ENCODE measurements at places on chromosomes 2 and 18. TPM values are rescaled to one million over a fixed set of nuclear protein-coding genes. Genes with fewer than 3 reads are reported as not detected.

TUBB6 gene
- total RNA-seq, result 94.6 TPM

GRCh38 chr2:231525248-231526163 is 4.7 kb downstream of the NMUR1 start:
- DNase-seq, result no peak

CD8B2 gene
- total RNA-seq, result not detected

GRCh38 chr18:28875059-28875458 is 698.1 kb upstream of the CDH2 start:
- DNase-seq, result no peak

DNA sequence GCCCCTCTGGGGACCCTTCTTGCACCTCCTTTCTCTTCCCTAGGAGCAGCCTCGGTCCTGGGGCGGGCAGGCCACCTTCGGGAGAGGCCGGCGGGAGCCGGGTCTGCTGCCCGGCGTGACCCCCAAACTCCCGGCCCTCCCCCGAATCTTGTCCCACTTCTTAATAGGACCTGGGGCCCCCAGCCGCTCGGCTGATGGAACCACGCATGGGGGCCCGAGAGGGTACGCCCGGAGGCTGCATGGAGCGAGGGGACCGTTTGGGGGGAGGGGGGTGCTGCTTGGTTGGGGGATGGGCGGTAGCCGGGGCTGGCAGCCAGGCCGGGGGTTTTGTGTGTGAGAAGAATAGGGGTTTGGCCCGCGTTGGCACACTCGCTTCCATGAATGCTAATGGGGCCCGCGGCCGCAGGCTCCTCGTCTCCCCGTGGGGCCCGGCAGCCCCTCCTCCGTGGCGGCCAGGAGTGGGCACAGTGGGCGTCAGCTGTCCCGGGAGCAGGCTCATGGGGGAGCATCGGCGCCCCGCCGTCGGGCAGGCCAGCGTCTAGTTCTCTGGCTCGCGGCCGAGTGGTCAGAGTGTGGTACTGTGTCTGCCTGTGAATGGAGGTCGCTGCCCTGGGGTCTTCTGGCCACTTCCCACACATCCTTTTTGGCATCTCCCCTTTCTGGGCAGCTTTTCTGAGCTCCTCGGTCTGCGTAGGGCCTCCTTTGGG is 1.0 kb downstream of the GAREM2 start:
- DNase-seq, result no peak

DNA sequence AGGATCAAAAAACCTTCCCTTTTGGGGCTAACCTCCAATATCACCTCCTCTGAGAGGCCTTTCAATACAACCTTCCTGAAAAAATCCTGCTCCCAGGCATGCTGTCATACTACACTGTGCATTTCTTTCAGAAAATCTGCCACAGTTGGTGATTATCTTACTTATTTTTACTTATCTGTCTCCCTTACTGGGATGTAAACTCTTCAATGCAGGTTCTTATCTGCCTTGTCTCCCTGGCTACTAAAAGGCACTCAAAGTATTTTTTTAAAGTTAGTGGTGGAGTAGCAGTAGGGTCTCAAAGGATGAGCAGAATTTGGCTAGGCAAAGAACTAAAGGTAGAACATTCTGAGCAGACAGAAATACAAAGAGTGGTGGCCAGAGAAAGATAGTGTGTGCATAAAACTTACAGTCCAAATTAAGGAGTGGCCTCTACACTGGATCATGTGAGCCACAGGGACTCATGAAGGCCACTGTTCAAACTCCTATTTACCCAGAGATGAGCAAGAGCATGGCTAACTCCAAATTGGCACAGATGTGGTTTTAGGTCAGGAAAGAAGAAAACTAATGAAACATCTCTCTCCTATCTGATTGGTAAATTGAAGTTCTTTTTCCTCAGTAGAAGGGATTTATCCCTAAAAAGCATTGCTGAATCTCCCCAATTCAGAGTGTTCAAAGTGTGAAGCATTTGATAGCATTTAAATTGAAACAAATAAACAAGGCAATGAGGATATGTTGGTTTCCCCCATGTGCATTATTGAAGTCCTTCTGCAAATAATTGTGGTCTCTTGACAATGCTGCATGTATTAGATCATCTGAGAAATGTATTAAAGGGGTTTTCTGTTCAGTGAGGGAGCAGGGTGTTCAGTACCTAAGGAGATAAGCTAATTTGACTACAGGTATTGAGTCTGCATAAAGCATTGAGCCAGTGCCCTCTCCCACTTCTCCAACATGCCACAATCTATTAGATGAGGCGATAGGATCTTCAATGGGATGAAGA is 285.5 kb downstream of the MREG start:
- DNase-seq, result no peak

DCDC2C gene
- not detected for total RNA-seq

CD226 gene
- total RNA-seq, result 0.94 TPM

GRCh38 chr2:108243566-108243965 is 3.8 kb downstream of the SULT1C3 start:
- DNase-seq, result no peak

DNA sequence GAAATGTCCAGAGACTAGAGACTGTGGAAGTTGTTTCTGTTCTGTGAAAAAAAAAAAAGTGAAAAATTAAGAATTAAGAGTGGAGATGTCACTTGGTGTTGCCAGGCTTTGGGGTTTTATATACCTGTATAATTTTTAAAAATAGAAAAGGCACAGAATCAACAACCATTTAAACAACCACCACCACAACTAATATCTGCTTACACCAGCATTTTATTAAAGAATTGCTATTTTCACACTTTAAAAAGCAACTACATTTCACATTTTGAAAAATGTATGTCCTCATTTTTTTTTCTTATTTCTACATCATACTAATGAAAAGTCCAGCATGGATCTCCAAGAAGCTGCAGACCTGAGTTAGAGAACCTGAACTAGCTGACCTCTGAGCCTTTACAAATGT is 167.5 kb upstream of the DTNA start:
- DNase-seq, result no peak

- DNase-seq, result no peak
Observed at GRCh38 chr2:22491442-22491841, 893.5 kb upstream of the KLHL29 start.

DNA sequence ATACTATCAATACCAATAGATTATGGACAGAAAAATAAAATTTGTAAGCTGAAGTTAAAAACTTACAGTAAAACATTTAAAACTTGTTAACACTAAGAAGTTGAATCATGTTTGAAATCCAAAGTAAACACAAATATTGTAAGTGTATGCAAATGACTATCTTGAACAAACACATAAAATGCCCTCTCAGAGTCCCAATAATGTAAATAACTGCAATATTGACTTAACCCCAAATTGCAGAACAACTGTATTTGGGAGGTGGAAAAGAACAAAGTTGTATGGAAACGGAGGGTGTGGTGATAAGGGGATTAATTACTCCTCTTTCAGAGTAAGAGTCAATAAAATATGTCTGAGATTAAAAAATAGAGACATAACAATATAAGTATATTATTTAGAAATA is 140.0 kb upstream of the NOL4 start:
- DNase-seq, result no peak

- no peak for DNase-seq
Observed at GRCh38 chr2:7031547-7032245, 114.5 kb downstream of the RNF144A start.

DNA sequence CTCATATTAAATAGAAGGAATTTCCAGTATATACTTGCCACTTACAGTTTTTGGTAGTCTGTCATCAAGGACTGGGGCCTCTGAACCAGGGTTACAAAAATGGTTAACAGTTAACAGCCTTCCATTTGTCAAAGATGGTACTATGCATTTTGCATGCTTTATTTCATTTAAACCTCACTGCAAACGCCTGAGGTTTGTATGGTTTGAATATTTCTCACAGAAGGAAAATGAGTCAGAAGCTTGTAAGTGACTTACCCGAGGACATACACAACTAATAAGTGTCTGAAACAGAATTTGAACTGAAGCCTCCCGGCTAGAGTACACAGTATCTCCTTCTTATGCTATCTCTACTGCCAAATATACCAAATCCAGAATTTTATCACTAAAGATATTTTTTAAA is 1593.5 kb upstream of the ACVR2A start:
- no peak for DNase-seq

DNA sequence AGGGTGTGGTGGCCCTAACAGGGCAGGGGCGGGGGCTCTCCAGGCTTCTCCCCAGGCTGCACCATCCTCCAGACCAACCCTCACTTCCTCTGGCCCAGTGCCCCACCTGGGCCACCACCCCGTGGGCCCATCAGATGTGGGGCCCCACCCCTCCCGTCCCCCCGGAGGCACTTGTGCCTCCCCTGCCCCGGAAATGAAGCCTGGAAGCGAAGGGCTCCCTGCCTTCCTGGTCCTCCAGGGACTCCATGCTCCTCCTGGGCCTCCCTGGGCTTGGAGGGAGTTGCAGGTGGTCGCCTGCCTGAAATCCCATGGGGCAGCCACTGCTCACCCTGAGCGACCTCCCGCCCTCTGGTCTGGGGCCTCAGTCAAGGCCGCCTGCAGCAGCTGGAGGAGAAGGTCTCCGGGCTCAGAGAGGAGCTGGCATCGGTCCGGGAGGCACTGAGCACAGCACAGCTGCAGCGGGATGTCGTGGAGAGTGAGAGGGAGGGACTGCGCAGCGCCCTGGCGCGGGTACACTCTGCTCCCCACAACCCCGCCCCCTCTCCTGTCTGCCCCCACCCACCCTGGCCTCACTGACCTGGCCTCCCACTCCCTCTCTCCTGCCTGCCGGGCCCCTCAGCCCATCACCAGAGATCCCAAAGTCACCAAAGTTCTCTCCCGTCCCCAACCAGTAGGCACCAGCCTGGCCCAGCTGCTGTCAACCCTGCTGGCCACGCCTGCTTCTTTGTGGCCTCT is 28.0 kb downstream of the CROCC2 start:
- peak; percentile 53 for DNase-seq

- DNase-seq, result no peak
Observed at GRCh38 chr2:180184506-180184905, 177.4 kb upstream of the CWC22 start.

DNA sequence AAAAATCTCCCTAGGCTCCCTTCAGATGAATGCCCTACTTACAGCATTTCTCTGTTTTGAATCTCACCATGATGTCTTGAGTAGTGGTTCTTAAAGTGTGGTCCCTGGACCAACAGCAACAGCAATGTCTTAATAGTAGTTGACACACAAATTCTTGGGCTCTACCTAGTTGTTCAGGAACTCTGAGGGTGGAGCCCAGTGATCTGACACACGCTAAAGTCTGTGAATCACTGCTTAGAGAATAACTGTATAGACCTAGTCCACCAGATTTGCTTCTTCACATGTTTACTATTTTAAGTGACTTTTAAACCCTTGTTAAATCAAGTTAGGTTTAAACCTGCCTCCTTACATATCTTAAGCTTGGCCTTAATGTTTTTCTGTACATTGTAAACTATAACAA is 47.6 kb upstream of the ARHGAP15 start:
- no peak for DNase-seq

DNA sequence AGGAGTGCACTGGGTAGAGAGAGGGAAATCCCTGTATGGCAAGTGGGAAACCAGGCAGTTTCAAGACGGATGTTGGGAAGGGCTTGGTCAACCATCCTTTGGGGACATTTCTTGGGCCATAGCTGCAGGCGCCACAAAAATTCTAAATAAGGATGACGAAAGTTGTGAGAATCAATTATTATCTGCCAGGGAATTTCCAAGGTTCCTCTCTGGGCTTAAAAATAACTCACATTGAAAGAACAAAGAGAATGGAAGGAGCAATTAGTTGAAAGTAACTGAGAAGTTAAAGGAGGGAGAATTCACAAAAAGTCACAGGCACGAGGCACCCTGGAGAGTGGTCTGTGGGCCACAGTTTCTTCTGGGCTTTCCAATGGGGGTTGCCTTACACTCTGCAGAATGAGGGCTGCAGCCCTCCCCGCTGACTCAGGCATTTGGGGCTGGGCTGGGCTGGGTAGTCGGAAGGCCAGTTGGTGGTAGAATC is 195.7 kb downstream of the SMAD7 start:
- peak; percentile 8 for DNase-seq

COL6A3 gene
- 64.9 TPM for total RNA-seq

IL36RN gene
- not detected for total RNA-seq

DNA sequence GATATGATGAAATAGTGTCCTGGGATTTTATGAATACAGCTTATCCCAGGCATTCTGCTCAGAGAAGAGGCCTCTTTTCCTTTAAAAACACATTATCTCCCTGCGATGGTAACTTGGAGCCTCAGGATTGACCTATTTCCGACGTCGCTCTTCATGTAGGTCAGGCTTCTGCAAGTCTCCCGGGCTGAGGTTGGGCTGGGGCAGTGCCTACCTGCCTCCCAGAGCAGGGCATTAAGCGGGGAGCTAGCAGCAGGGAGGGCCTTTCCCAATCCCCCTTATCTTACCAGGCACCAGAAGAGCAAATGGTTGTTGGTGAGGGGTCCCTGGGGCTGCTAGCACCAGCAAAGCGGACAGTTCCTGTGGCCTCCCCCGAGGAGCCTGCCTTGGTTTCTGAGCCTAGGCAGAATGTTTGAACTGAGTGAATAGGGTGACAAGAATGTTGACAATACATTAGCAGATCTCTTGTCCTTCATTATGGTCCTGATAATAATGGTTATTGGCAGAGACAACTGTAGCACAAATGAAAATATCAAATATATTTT is 60.2 kb downstream of the TRPM8 start:
- no peak for DNase-seq

- DNase-seq, result no peak
Observed at GRCh38 chr2:109029490-109030201, 40.6 kb upstream of the EDAR start.

- no peak for DNase-seq
Observed at GRCh38 chr2:127471286-127471988, 53.2 kb downstream of the PROC start.

- no peak for DNase-seq
Observed at GRCh38 chr2:144706647-144707046, 186.7 kb upstream of the ZEB2 start.

GRHL1 gene
- 1.0 TPM for total RNA-seq

DNA sequence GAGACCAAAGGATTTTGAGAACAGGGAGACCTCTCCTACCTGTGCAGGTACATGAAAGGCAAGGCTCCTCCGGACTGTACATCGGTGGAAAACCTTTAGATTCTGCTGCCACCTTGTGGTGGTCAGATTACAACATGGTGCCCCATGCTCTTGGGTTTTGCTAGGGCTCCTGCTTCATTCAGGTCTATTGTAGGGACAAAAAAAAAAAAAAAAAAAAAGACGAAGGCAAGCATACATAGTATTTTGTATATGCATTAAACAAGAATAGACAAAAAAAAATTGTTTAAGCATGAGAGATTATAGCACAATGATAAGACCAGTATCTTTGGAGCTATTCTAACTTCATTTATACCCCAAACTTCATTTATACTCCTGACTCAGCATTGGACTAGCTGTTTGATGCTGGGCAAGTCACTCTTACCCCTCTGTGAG is 27.4 kb upstream of the SPR start:
- DNase-seq, result no peak

DNA sequence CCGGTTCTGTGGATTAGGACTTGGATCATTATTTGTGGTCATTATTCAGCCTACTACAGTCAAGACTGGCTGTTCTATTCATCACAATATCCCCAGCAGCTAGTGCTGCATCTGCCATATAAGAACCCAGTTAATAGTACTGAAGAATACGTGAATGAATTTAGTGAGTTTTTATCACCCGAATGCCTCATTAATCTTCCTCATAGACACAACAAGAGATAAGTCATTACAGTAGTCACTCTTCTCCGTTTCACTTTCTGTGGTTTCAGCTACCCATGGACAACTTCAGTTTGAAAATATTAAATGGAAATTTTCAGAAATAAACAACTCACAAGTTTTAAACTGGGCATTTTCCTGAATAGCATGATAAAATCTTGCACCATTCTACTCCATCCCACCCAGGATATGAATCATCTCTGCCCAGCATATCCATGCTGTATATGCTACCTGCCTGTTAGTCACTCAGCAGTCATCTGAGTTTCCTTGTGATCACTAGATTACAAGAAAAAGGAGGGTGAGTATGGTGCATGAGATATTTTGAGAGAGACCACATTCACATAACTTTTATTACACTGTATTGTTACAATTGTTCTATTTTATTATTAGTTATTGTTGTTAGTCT is 363.7 kb upstream of the CHAC2 start:
- DNase-seq, result no peak

Data from Right ventricle myocardium superior (tissue), 1 donor.